ENCODE measurements at places on chromosomes 7 and 10. TPM values are rescaled to one million over a fixed set of nuclear protein-coding genes. Genes with fewer than 3 reads are reported as not detected.
A peak's percentile ranks its signal among the peaks of the same experiment; 100 is the strongest.

DNA sequence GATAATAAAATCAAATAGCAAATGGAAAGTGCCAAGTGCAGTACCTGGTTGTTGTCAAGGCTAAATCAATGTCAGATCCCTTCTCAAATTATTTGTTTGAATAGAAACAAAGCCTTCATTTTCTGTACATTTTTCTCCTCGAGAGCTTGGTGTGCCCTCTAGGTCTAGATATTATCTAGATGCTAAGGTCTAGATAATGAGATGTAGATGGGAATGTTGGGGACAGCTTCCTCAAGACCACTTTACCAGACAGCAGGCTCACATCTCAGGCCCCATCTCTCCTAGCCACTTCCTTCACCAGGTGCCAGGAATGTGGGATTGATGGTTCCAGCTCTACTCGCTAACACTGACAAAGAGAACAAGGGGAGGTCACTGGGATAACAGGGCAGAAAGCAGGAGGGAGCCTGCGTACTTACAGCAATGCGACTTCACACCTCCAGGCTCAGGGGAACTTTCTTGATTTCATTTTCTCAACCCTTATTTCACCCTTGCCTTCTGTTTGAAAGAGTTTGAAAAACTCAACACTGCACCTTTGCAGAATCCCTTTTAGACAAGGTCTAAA lies 451.4 kb upstream of the VSTM2A start:
- no peaks in the 10 kb centered on the region for H3K27me3 ChIP-seq
- H3K27ac ChIP-seq: no peak overlapping the region
- no peak overlapping the region for H3K4me3 ChIP-seq
- no peak for DNase-seq
- H3K4me1 ChIP-seq: no peaks in the 10 kb centered on the region

DNA sequence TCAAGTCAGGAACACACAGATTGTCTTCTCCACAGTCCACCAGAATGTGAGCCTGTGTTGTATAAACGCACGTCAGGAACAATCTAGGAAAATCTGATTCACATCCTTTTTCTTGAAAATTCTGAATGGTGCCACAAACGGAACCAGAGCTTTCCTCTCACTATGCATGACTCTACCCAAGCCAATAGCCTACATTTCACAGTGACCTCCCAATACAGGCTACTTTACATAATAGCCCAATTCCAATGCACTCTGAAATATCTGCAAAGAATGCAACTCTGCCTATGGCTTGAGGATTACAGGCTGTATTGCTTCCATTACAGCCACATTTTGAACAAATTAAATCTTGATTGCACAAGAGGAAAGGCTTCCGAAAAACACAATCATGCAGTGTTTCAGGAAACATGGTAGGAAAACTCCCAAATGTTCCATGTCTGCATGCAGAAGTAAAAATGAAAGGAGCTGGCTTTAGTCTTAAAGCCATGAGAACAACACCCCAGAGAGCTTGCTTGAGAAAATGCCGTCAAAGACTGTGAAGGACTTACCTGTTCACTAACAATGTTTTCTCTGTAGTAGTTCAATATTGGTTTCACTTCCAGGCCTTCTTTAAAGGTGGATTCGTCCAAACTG lies 113.9 kb downstream of the ITGA8 start:
- DNase-seq: no peak
- H3K4me3 ChIP-seq: no peak overlapping the region
- no peak overlapping the region for H3K27ac ChIP-seq
- no peaks in the 10 kb centered on the region for H3K4me1 ChIP-seq
- H3K36me3 ChIP-seq: no peaks in the 10 kb centered on the region

DNA sequence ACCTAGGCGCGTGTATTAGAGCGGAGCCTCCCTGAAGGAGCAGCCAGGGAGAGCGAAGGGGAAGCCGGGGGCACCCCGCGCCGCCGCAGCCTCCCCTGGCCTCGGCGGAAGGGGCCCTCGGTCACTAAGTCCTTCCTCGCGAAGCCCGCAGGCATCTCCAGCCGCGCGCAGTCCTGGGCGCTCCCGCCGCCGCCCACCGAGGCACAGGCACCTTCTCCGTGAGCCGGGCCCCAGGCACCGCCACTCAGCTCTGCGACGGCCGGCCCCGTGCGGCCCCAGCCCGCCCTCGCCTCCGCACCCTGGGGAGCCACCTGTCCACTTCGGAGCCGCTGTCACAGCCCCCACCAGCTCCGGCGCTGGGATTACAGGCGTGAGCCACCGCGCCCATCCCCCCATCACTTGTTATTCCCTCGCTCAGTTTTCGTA lies 80.8 kb downstream of the ZNF467 start:
- no peak for DNase-seq
- no peaks in the 10 kb centered on the region for H3K36me3 ChIP-seq
- peaks cover 2% of the 10 kb centered on the region for H3K4me1 ChIP-seq
- H3K4me3 ChIP-seq: no peak overlapping the region

Gene TRIM50
- not detected for total RNA-seq

GRCh38 chr10:31242902-31243301 lies 76.1 kb upstream of the ZEB1 start:
- no peak overlapping the region for H3K27ac ChIP-seq
- H3K4me1 ChIP-seq: peaks cover 6% of the 10 kb centered on the region
- H3K36me3 ChIP-seq: no peaks in the 10 kb centered on the region

DNA sequence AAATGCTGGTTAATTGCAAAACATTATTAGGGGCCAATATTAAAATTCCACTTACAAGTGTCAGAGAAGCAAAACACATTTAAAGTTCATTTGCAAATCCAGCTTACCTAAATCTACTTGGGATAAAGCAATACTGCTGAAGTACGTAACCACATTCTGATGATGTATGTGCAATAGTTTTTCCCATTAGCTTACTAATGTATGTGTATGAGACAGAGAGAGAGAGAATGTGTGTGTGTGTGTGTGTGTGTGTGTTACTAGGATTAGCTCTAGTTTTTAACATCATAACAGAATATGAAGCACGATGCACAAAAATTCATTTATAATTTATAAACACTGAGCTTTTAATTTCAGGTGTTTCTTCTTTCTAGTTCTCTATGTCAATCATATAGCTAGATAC lies 1074.2 kb upstream of the C7orf33 start:
- no peak overlapping the region for H3K27ac ChIP-seq
- H3K36me3 ChIP-seq: no peaks in the 10 kb centered on the region
- H3K4me3 ChIP-seq: no peak overlapping the region
- DNase-seq: no peak

Gene PLXDC2
- not detected for total RNA-seq

Gene ARL5B
- 12.7 TPM for total RNA-seq

DNA sequence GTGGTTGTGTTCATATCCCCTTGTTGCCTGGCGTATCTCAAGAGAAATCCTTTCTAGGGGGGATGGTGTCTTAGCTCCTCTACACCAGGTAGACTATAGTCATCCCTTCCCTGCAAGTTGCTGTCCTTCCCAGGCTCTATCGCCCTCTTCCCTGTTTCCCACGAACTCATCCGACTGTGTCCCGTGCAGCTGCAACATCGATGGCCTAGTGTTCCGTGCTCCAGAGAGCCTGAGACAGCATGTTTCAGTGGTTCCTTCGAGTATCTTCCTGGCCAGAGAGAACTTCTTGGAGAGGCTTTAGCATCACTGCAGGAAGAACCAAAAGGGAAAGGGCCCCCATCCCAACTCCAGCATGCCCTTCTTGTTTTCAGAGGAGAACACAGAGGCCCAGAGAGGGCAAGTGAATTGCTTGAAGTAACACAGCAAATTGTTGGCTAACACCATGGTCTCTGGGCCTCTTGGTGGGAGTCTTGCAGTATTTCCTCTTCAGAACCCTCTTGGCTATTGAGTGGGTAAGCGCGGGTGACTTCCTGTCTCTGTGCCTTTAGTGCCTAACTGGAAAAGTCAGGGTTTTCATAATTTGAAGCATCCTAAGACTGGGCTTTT lies 162.9 kb downstream of the RGS10 start:
- DNase-seq: no peak
- H3K36me3 ChIP-seq: peaks cover 9% of the 10 kb centered on the region
- H3K4me3 ChIP-seq: no peak overlapping the region

GRCh38 chr7:106423111-106423510 lies 138.3 kb upstream of the NAMPT start:
- H3K27me3 ChIP-seq: no peaks in the 10 kb centered on the region
- H3K27ac ChIP-seq: peak overlapping the region; percentile 98
- peaks cover 30% of the 10 kb centered on the region for H3K36me3 ChIP-seq
- no peak for DNase-seq
- H3K4me1 ChIP-seq: peaks cover 85% of the 10 kb centered on the region
- no peak overlapping the region for H3K4me3 ChIP-seq

GRCh38 chr10:55734112-55734511 lies 626.9 kb downstream of the ZWINT start:
- H3K27me3 ChIP-seq: no peaks in the 10 kb centered on the region
- no peak overlapping the region for H3K4me3 ChIP-seq

DNA sequence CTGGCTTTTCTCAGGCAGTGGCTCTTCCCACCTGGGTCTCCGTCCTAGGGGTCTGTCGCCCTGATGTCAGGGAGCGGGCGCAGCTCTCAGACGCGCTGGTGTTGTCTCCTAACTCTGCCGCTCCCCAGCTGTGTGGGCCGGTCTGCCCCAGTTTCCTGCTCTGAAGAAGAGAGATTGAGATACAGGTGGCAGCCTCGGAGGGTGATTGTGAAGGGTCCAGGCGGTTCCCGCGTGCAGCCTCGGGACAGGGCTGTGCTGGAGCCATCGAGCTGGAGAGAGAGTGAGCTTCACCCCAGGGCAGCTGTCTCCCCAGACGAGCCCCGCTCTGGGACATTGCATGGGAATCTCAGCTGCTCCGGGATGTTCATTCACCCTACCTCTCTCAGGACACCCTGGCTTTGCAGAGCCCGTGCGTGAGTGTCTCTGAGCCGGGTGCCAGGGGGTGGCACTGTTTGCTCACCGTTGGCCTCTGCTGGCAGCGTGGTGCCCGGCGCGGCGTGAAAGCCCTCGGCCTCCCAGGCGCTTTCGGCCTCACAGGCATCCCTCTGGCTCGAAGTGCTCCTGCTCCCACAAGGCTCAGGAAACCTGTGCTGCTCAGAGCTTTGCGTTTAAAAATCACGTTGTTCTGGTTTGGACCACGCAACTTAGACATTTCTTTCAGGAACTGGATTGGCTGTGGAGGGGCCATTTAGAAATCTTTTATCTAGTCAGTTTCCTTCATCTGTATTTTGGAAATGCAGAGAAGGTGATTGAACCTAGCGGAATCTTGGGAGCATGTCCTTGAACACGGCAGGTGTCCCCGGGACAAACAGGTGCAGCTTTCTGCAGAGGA lies 33.8 kb upstream of the ZFAND2A start:
- H3K27ac ChIP-seq: no peak overlapping the region
- H3K36me3 ChIP-seq: no peaks in the 10 kb centered on the region
- DNase-seq: peak; percentile 62

Gene BAG3
- 14.3 TPM for total RNA-seq

Gene ANKRD2
- not detected for total RNA-seq

- no peaks in the 10 kb centered on the region for H3K27me3 ChIP-seq
- peaks cover 18% of the 10 kb centered on the region for H3K36me3 ChIP-seq
- peaks cover 7% of the 10 kb centered on the region for H3K4me1 ChIP-seq
- H3K27ac ChIP-seq: no peak overlapping the region
These were observed 16.1 kb upstream of the ABCC2 start for GRCh38 chr10:99766302-99766681.

DNA sequence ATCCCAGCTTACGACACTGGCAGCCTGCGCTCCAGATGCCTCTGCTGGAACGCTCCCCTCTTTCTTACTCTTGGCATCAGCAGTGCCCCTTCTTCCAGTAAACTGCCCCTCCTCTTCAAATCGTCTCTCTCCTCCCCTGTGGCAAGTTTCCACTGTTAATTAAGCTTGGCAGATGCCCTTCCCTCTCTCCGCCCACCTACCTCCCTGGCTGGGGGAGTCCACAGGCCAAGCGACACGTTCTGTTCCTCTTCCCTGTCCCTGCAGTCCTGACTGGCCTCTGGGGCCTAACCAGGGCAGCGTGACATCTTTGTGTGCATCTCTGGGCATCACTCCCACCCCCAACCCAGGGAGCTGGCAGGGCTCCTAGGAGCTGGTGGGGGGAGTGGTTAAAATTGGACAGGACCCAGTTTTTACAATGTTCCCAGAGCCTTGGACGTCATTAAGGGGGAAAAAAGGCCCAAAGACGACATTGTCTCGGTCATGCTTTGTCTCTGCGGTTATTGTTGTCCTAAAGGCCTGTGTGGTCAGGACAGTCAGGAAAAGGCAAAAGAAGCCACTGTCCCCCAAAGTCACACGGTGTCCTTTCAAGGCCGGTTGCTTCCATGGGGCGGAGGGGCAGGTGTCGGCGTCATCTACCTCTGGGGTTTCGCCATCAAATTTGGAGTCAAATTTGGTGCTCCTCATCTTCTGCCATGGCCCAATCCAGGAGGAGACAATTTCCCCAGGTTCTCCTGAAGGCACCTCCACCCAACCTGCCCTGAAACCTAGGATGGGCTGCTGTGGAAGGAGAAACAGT lies 54.2 kb downstream of the DLG5 start:
- no peaks in the 10 kb centered on the region for H3K27me3 ChIP-seq
- DNase-seq: no peak
- H3K36me3 ChIP-seq: no peaks in the 10 kb centered on the region
- H3K27ac ChIP-seq: no peak overlapping the region

Gene SYNPO2L
- total RNA-seq: not detected

All from activated CD8-positive, alpha-beta T cell treated with anti-CD3 and anti-CD28 coated beads for 36 hours (primary cell).